GM23338 (cell line): ENCODE measurements at places on chromosomes 7 and 10. TPM values are rescaled to one million over a fixed set of nuclear protein-coding genes. Genes with fewer than 3 reads are reported as not detected.

Gene BET1
- 35.7 and 42.2 TPM in 2 replicates for total RNA-seq

GRCh38 chr7:151652111-151652510 is 132.4 kb upstream of the RHEB start:
- H3K4me1 ChIP-seq, result no peaks in the 10 kb centered on the region
- H3K36me3 ChIP-seq, result no peaks in the 10 kb centered on the region
- no peaks in the 10 kb centered on the region for H3K27me3 ChIP-seq
- H3K4me3 ChIP-seq, result no peak overlapping the region

DNA sequence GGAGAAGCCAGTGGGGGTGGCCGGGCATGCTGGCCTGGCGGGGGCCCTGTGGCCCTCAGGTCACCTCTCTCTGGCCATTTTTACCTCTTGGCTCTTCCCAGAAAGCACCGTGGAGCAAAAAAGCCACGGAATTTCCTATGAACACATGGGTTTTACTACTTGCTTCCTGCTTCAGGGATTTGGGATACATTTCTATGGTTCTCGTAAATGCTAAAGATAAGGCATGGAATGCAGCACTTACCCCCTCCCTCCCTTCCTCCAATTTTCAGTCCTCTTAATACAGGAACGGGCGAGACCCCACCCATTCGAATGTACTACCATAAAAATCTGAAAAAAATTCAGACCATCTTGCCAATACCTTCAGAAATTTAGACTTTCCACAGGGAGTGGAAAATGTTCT is 279.7 kb downstream of the ARHGAP12 start:
- no peaks in the 10 kb centered on the region for H3K27me3 ChIP-seq
- H3K36me3 ChIP-seq, result no peaks in the 10 kb centered on the region
- no peaks in the 10 kb centered on the region for H3K4me1 ChIP-seq
- H3K27ac ChIP-seq, result no peak overlapping the region
- no peak for DNase-seq
- H3K4me3 ChIP-seq, result no peak overlapping the region

DNA sequence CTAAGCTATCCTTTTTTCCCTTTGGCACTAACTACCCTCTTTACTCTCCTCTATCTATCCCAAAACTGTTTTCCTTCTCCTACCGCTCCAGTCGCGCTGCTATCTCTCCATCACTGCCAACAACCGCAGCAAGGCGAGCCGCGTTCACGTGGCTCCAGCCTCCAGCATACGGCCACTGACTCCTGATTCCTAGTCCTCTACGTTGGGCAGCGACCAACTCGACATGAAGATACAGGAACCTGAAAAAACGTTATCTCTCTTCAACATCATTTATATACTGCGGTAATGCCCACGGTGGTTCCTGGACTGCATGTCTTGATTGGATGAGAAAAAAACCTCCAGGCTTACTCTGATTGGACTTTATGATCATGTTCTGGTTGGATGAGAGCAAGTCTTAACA is 129.5 kb downstream of the ZNF716 start:
- DNase-seq, result no peak
- H3K27me3 ChIP-seq, result no peaks in the 10 kb centered on the region
- no peak overlapping the region for H3K27ac ChIP-seq
- no peaks in the 10 kb centered on the region for H3K36me3 ChIP-seq
- no peak overlapping the region for H3K4me3 ChIP-seq
- H3K4me1 ChIP-seq, result no peaks in the 10 kb centered on the region
